ENCODE measurements at places on chromosomes 16 and 17.
A peak's percentile ranks its signal among the peaks of the same experiment; 100 is the strongest.

DNA sequence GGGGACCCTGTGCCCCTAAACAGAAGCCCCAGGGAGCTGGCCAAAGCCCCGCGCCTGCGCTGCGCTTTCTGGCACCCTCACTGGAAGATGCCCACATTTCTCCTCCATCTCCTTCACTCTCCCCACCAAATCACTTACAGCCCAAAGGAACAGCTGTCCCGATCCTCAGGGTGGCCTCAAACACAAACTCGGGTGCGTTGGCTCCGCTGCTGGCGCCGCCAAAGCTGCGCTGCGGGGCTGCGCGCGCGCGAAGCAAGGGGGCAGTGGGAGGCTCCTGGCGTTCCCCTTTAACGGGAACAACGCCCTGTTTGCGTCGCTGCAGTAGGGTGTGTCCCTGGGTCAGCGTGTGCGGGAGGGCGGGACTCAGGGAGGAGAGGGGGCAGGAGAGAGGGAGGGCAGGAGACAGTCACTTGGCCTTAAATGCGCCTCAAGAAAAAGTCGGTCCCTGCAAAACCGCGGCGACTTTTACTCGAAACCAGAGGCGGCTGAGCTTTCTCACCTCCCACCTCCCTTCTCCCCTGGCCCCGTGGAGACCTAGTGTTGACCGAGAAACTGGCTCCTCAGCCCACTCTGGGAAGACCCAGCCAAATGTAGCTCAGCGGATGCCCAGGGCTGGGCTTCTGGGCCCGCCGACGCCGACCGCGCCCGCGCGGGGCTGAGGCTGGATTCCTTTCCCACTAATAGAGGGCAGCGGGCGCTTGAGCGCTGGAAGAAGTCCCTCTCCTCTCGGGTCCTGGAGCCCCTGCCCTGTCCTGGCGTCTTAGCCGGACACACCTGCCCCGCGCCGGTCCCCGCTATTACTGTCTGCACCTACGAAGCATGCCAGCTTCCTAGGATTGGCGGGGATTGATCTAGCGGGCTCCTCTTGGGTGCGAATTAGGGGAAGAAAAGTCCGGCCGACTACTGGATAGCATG, 2.6 kb downstream of the PMP22 start:
- no peak overlapping the region for H3K4me3 ChIP-seq
- H3K27ac ChIP-seq = no peak overlapping the region
- H3K4me1 ChIP-seq = peaks cover 19% of the 10 kb centered on the region
- peaks cover 52% of the 10 kb centered on the region for H3K27me3 ChIP-seq
- no peaks in the 10 kb centered on the region for H3K36me3 ChIP-seq

DNA sequence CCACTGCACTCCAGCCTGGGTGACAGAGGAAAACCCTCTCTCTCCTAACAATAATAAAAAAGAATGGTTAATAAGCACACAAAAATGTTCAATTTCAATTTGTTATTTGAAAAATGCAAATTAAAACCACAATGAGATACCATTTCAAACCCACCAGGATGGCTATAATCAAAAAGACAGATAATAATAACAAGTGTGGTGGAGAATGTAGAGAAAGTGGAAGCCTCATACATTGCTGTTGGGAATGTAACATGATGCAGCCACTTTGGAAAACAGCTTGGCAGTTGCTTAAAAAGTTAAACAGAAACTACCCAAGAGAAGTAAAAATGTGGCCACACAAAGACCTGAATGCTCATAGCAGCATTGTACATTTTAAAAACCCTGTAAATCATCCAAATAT, 51.8 kb upstream of the MAP3K14 start:
- H3K4me1 ChIP-seq = peaks cover 12% of the 10 kb centered on the region
- no peak overlapping the region for H3K4me3 ChIP-seq
- no peak for DNase-seq
- H3K27ac ChIP-seq = no peak overlapping the region
- H3K36me3 ChIP-seq = no peaks in the 10 kb centered on the region
- H3K27me3 ChIP-seq = peaks cover 4% of the 10 kb centered on the region

- no peak overlapping the region for H3K4me3 ChIP-seq
- no peaks in the 10 kb centered on the region for H3K4me1 ChIP-seq
- peaks cover 69% of the 10 kb centered on the region for H3K36me3 ChIP-seq
- DNase-seq = no peak
- H3K27me3 ChIP-seq = no peaks in the 10 kb centered on the region
- no peak overlapping the region for H3K27ac ChIP-seq
Measured at GRCh38 chr16:2058420-2058819, 10.6 kb downstream of the TSC2 start.

- H3K4me3 ChIP-seq = no peak overlapping the region
- no peaks in the 10 kb centered on the region for H3K36me3 ChIP-seq
- H3K27ac ChIP-seq = no peak overlapping the region
- peaks cover 9% of the 10 kb centered on the region for H3K4me1 ChIP-seq
- DNase-seq = no peak
Measured at GRCh38 chr17:28957992-28958355, 6.7 kb upstream of the PHF12 start.

DNA sequence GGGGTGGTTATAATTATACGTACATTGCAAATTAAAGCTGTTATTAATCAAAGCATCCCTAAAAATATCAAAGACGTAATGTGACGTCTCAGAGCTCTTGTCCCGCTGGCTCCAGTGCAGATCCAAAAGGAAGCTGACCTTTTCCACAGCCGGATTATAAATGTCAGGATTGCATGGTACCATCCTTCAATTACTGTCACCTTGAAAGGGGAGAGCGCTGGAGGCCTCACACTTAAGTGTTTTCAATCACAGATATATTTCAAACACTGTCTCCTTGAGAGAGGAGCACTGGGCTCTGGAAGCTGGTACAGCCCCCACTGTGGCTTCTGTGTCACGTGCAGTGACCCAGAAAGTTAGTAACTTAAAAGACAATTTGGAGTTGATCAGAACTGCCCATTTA, 94.2 kb downstream of the AIPL1 start:
- H3K36me3 ChIP-seq = no peaks in the 10 kb centered on the region
- DNase-seq = no peak
- H3K4me3 ChIP-seq = no peak overlapping the region
- H3K4me1 ChIP-seq = no peaks in the 10 kb centered on the region
- H3K27me3 ChIP-seq = peaks cover 3% of the 10 kb centered on the region

DNA sequence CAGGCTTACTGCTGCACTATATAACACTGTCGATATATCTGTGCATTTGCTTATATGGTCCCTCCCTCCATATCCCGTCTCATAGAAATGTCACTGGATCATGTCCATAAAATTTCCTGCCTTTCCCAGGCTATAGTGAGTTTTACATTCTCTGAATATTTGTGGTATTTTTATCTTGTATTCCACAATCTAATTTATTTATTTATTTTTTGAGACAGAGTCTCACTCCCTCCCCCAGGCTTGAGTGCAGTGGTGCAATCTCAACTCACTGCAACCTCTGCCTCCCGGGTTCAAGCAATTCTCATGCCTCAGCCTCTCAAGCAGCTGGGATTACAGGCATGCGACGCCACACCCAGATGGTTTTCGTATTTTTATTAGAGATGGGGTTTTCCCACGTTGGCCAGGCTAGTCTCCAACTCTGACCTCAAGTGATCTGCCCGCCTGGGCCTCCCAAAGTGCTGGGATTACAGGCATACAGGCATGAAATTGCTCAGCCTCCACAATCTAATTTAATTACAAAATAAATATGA, 12.9 kb downstream of the TRIM37 start:
- peaks cover 12% of the 10 kb centered on the region for H3K36me3 ChIP-seq
- H3K27me3 ChIP-seq = no peaks in the 10 kb centered on the region
- H3K4me1 ChIP-seq = no peaks in the 10 kb centered on the region
- DNase-seq = no peak

DNA sequence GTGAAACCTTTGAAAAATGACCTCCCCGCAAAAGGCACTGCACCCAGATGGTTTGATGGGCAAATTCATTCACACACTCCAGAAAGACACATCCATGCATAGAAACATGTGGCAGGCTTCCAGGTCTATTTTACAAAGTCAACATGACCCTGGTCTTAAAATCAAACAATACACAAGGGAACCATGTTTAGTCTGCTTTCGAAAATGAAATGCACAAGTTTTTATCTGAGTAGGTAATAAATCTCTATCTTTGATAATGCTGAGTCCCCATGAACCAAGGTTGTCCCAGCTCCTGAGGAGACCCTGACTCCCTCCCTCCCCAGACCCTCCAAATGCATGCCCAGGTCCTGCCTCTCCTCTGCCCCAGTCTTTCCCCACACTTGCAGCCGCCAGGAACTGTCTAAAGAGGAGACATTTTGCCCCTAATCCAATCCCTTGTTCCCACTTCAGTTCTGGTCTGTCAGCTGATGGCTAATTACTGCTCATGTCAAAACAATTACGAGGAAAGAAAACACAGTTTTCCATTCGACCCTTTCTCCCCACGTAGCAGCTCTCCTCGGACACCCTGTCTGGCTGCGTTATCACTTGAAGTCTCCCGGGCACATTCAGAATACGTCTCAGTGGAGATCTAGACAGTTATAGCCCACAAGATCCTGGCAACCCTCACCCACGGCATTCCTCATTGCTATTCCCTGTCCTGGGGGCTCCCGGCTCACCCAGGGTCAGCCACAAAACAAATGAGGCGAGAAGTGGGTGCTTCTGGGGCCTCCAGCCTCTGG, 68.8 kb upstream of the RCVRN start:
- H3K4me3 ChIP-seq = no peak overlapping the region
- H3K27me3 ChIP-seq = no peaks in the 10 kb centered on the region
- DNase-seq = no peak
- no peaks in the 10 kb centered on the region for H3K36me3 ChIP-seq

DNA sequence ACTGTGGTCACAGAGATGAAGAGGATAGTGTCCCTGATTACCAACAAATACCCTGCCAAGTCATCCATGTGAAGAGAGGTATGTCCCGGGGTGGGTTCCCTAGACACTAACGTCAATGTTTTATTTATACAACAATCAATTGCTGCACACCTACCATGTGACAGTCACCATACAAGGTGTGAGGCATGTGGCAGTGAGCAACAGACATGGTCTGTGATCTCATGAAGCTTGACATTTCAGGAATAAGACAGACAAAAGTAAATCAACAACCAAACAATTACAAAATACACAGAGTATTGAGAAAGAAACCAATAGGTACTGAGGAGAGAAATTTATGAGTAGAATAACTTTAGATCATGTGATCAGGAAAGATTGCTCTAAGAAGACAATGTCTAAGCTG, 268.6 kb downstream of the MRTFB start:
- H3K36me3 ChIP-seq = no peaks in the 10 kb centered on the region
- no peak overlapping the region for H3K4me3 ChIP-seq
- no peaks in the 10 kb centered on the region for H3K27me3 ChIP-seq
- no peak for DNase-seq
- H3K27ac ChIP-seq = no peak overlapping the region

DNA sequence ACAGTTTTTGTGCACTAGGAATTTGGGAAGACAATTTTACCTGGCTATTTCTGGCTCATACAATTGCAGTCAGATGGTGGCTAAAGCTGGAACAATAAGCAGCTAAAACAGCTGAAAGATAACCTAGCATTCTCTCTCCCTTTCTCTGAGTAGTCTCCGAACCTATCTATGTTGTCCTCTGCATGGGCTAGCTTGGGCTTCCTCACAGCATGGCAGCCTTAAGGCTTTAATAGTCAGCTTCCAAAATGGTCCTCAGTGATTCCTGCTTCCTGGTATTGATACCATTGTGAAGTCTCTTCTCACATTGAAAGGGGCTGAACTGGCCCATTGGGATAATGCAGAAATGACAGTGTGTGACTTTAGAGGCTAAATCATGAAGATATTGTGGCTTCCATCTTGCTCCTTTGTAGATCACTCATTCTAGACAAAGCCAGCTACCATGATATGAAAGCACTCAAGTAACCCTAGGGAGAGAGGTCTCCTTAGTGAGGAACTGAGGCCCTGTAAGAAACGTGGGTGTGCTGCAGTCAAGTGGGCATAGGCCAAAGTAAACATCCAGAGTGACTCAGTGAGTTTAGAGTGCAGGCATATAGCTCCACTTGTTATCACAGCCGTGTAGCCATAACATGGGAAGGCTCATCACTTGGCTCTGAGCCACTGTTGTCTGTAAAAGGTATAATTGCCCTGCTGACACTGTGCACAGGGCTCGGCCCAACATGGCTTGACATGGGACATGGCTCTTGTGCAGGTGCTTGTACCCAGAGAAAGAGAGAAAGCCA, 5.5 kb upstream of the VKORC1 start:
- no peak overlapping the region for H3K4me3 ChIP-seq
- DNase-seq = no peak
- H3K4me1 ChIP-seq = peaks cover 10% of the 10 kb centered on the region
- no peaks in the 10 kb centered on the region for H3K27me3 ChIP-seq
- H3K27ac ChIP-seq = no peak overlapping the region

DNA sequence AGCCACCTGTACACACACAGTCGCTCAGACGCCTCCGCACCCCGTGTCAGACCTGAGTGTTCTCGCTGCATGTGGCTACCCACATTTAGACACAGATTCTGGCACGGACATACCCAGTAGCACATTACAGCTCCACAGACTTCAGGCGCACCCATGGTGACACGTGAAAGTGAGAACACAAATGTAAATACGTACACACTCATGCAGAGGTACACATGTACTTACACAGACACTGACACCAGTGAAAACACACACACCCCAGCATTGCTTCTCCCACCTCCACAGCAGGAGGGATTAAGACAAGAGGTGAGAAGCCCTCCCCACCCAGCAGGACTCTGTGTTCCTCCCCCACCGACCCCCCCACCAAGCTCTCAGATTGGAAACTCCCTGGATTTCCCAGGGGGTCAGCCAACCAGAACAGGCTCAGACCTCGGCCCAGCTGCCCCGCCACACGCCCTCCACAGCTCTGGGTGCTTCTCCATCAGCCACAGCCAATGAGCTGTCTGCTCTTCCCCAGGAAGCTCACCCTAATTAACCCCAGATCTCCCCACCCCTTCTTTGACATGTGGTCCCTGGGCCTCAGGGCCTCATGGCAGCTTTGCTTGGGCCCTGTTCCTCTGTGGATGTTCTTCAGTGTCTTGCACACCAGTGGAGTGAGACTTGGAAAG, 5.3 kb upstream of the FOXN1 start:
- H3K27me3 ChIP-seq = no peaks in the 10 kb centered on the region
- no peak overlapping the region for H3K4me3 ChIP-seq
- no peaks in the 10 kb centered on the region for H3K36me3 ChIP-seq
- DNase-seq = no peak
- H3K27ac ChIP-seq = no peak overlapping the region

GRCh38 chr16:24540602-24541210, 1.3 kb downstream of the RBBP6 start:
- no peak for DNase-seq
- H3K4me3 ChIP-seq = peak overlapping the region; percentile 90
- H3K36me3 ChIP-seq = no peaks in the 10 kb centered on the region
- peaks cover 16% of the 10 kb centered on the region for H3K4me1 ChIP-seq
